ENCODE measurements at places on chromosomes 3 and 15.
A peak's percentile ranks its signal among the peaks of the same experiment; 100 is the strongest.

- H3K4me1 ChIP-seq = peaks cover 37% of the 10 kb centered on the region
- no peaks in the 10 kb centered on the region for H3K27me3 ChIP-seq
- H3K27ac ChIP-seq = no peak overlapping the region
- no peak overlapping the region for H3K4me3 ChIP-seq
These were observed 25.2 kb downstream of the TSC22D2 start for GRCh38 chr3:150433347-150433746.

DNA sequence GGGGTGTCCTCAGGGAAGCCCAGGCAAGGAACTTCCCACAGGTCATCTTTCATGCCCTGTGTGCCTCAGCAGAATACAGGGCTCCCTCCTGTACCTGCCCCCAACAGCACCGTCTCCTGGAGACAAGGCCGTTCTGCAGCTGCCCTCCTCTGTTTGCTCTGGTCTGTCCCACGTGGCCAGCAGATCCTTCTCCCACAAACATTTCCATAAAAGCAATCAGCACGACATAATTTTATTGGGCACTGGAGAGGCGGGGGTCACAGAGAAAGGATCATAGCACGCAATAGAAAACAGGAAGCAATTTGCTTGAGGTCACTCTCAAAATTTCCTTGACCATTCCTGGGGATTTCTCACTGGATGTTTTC, 29.4 kb downstream of the STARD5 start:
- ATAC-seq = no peak
- H3K4me1 ChIP-seq = peaks cover 86% of the 10 kb centered on the region
- H3K27ac ChIP-seq = peak overlapping the region; percentile 88
- H3K27me3 ChIP-seq = no peaks in the 10 kb centered on the region
- H3K36me3 ChIP-seq = peaks cover 50% of the 10 kb centered on the region
- peak overlapping the region; percentile 97 for H3K4me3 ChIP-seq

DNA sequence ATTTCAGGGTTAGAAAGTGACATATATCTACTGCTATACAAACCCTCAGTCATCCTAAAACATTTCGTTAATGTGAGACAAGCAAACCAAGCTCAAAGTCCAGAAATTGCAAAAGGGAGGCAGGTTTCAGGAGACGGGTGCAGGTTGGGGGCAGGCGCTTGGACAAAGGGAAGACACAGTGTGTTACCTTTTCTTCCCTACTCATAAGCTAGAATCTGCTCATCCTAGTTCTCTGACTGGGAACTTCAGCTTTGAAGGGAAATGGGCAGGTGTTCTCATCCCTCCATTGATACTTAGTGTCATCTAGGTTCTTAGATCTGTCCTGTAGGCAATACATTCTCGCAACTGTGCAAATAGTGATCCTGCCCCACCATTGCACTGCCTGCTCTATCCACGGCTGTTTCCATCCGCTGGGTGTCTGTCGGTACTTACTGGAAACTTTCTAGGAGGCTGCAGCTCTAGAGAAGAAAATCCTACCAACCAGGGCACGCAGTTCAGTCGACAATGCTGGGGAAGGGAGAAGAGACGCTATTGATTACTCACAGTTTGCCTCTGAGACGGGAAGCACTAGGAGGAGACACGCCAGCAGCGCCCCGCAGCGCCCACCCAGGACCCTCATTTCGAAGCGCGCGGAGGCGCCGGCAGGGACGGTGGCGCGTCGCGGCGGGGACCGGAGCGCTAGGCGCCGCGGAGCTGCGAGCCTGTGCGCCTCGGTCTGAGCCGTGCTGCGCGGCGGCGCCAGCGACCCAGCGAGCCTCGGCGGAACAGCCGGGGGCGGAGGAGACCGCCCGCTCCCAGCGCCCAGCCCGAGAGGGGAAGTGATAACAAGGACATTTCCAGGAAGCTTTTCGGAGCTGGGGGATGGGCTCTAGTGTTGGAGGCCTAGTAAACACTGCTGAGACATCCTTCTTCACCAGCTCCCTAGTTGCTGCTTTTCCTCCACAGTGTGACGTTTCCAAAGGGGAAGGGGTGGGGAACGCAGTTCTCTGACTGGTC, at the start of gene PROS1:
PROS1 (minus strand) TSS at position 766 of the 996 bp plus-strand sequence; CDS start at position 619, 147 bp downstream.
- peak; percentile 90 for ATAC-seq
- peaks cover 12% of the 10 kb centered on the region for H3K4me1 ChIP-seq
- peak within 1 kb of the TSS; percentile 11 for H3K27ac ChIP-seq
- no peaks in the 10 kb centered on the region for H3K36me3 ChIP-seq
- peaks cover 26% of the 10 kb centered on the region for H3K27me3 ChIP-seq
- H3K4me3 ChIP-seq = peak within 1 kb of the TSS; percentile 77

- H3K27ac ChIP-seq = no peak overlapping the region
- H3K27me3 ChIP-seq = no peaks in the 10 kb centered on the region
- H3K4me1 ChIP-seq = peaks cover 62% of the 10 kb centered on the region
- H3K4me3 ChIP-seq = no peak overlapping the region
- ATAC-seq = no peak
These were observed 38.3 kb downstream of the PDE8A start for GRCh38 chr15:85019815-85020590.

DNA sequence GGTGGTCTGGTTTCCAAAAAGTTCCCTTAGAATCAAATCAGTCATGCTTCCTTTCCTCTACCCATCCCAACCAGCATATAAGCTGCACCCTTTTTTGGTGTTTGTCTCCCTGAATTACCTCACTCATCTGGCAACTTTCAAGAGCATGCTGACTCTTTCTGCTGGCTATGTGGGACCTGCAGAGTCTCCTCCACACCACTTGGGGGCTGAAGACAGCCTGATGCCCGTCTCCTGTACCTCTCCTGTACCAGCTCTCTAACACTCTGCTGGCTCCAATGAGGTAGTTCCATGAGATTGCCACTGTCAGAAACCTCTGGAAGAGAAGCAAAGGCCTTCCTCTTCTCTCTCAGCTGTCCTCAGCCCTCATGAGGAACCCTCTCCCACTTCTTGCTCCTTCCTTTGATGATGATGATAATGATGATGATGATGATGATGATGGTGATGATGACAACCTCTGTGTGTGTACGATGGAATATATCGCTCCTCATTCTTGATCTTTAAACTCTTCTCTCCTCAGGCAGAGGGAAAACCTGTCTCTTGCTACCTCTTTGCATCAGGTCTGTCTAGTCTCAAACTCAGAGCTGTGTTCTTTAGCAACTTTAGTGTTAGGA, 257.5 kb downstream of the ZNF621 start:
- H3K27me3 ChIP-seq = peaks cover 9% of the 10 kb centered on the region
- peak; percentile 54 for ATAC-seq
- H3K27ac ChIP-seq = no peak overlapping the region
- peaks cover 6% of the 10 kb centered on the region for H3K36me3 ChIP-seq
- H3K4me3 ChIP-seq = no peak overlapping the region
- H3K4me1 ChIP-seq = no peaks in the 10 kb centered on the region

GRCh38 chr3:76065964-76066363, 280.6 kb upstream of the ZNF717 start:
- H3K4me3 ChIP-seq = no peak overlapping the region
- H3K27ac ChIP-seq = no peak overlapping the region
- ATAC-seq = no peak
- H3K27me3 ChIP-seq = no peaks in the 10 kb centered on the region
- no peaks in the 10 kb centered on the region for H3K4me1 ChIP-seq

GRCh38 chr15:100680726-100681125, 78.3 kb downstream of the ASB7 start:
- peaks cover 48% of the 10 kb centered on the region for H3K27me3 ChIP-seq
- no peaks in the 10 kb centered on the region for H3K4me1 ChIP-seq
- no peak for ATAC-seq
- H3K4me3 ChIP-seq = no peak overlapping the region
- peaks cover 8% of the 10 kb centered on the region for H3K36me3 ChIP-seq

GRCh38 chr3:37671926-37672325, 189.8 kb upstream of the CTDSPL start:
- no peaks in the 10 kb centered on the region for H3K27me3 ChIP-seq
- no peaks in the 10 kb centered on the region for H3K4me1 ChIP-seq
- H3K36me3 ChIP-seq = no peaks in the 10 kb centered on the region
- H3K4me3 ChIP-seq = no peak overlapping the region
- ATAC-seq = no peak
- no peak overlapping the region for H3K27ac ChIP-seq

DNA sequence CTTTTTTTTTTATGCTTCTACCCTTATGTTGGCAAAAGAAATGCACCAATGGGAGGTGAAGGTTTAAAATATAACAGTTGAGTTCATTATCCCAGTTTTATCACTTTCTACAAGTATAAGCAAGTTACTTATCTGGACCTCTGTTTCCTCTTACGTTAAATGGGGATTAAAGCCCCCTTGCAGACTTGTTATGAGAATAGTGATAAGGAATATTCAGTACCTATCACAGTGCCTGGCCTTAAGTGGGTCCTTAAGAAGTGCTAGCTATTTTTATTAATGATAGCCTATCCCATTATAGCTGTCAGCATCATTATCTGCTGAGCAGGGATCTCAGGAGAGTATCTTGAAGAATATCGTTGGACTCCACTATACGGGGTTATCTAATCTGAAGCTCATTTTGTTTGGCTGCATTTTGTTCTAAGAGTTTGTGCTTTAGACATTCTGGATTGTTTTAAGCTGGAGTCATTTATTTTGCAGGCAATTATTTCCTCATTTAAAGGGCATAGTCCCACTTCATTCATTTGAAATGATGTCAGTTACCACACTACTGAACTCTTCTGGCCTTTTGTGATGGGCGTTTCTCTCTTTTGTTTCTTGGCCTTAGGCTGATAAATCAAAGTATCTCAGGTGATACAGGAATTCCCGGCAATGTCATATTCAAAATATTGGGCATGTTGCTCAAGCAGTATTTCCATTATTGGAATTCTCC, 28.8 kb downstream of the RAB8B start:
- peaks cover 30% of the 10 kb centered on the region for H3K36me3 ChIP-seq
- peaks cover 65% of the 10 kb centered on the region for H3K4me1 ChIP-seq
- H3K27ac ChIP-seq = peak overlapping the region; percentile 36
- ATAC-seq = no peak
- H3K4me3 ChIP-seq = no peak overlapping the region

Measured in stimulated activated memory B cell treated with anti-CD40 and anti-IgM and Interleukin-4, amounts not matched to agents 10 μg/mL and 1 μg/mL and 100 μg/mL, for 72 hours (primary cell).